ENCODE measurements at places on chromosomes 11 and 22.

- no peak for DNase-seq
Observed at GRCh38 chr22:35900483-35901168, 128.0 kb downstream of the RBFOX2 start.

DNA sequence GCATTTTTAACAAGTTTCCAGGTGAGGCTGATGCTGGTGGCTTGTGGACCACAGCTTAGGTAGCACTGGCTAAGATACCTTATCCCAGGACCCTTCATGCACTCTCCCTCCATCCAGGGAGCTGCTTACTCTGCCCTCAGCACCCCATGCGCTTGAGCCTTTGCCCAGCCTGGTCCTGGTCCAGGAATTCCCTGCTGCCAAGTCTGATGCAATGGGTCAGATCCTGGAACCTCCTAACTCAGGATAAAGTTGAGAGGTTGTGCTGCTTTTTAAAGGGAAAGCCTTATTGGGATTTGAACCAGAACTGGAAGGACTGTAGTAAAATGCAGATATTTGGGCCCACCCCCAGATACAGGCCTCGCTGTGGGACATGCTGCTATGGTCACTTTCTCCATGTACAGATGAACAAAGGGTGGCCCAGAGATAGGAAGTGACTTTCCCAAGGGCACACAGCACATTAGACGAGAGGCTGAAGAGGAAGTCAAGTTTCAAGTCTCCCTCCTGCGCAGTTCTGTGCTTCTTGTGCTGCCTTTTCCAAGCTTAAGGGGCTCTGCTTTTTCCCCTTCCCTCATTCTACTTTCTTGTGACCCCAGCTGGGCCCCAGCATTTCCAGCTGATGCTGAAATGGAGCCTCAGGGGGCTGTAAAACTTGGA is 824 bp upstream of the LGALS12 start:
- DNase-seq, result no peak

- no peak for DNase-seq
Observed at GRCh38 chr11:130544266-130544665, 95.8 kb downstream of the ADAMTS15 start.

DNA sequence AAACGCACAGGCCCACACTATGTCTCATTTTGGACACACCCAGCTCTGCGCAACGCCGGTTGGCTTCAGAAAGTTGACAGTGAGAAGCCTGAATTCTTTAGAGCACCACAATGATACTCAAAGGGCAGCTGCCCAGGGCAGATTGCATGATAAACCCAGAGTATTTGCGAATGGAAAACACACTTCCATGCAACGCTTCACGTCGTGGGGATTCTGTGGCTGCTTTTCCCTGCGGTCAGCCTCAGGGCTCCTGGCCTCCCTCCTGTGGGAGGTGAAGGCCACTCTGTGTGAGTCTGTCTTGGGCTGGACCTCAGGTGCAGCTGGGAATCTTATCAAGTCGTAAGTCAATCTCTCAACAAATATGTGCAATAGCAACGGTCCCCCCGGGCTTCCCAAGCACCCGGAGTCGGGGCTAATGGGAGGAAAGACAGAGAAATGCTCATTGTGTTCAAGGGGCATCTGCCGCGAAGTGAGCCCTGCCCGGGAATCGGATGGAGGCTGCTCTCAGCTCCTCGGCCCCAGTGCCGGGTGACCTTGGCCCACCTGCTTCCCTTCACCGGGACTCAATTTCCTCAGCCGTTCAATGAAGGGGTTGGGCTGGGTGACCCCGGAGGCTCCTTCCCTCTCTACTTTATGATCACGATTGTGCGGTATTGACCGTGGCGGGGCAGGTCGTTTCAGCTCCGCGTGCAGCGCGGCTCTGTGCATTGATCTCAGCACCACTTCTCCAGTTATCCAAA is 623.6 kb downstream of the BRD1 start:
- no peak for DNase-seq

GRCh38 chr22:19353363-19354131 is 62.0 kb upstream of the CLTCL1 start:
- DNase-seq, result no peak

DNA sequence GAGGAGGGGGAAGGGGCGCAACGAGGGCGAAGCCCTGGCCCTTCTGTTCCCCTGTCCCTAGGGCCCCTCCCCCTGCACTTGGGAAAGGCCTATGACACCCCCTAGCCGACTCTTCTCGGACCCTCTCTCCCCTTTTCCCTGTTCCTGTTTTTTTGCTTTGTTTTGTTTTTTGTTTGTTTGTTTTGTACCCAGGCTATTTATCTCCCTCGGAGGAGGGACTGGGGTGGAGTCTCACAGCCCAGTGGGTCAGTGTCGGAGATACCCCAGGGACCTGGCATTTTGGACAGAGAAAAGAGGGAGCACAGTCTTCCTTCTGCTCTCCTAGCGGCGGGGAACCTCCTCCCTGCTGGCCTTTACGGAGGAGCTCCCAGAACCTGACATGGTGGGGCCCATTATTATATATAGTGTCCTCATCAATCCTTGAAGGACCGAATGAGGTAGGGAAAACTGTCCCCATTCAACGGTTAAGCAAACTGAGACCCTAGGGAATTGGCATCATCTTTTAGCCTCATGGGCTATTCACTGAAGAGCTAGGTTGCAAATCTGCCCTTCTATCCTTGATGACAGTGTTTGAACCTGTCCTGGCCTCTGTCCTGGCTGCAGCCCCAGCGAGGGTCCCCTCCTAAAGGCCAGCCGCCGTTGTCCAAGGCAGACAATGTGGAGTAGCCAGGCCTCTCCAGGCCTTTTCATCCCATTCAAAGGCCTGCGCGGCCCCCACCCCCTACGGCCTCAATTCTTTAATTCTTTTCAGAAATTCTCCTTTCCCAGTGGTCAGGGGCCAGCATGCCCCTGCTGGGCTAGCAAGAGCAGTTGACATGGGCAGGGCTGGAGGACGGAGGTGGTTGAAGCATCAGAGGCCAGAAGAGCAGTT is 911 bp downstream of the EMID1 start:
- no peak for DNase-seq

GRCh38 chr11:74070723-74071492 is 62.0 kb upstream of the UCP3 start:
- DNase-seq, result peak; percentile 15

GRCh38 chr11:98967005-98967404 is 53.7 kb upstream of the CNTN5 start:
- no peak for DNase-seq

DNA sequence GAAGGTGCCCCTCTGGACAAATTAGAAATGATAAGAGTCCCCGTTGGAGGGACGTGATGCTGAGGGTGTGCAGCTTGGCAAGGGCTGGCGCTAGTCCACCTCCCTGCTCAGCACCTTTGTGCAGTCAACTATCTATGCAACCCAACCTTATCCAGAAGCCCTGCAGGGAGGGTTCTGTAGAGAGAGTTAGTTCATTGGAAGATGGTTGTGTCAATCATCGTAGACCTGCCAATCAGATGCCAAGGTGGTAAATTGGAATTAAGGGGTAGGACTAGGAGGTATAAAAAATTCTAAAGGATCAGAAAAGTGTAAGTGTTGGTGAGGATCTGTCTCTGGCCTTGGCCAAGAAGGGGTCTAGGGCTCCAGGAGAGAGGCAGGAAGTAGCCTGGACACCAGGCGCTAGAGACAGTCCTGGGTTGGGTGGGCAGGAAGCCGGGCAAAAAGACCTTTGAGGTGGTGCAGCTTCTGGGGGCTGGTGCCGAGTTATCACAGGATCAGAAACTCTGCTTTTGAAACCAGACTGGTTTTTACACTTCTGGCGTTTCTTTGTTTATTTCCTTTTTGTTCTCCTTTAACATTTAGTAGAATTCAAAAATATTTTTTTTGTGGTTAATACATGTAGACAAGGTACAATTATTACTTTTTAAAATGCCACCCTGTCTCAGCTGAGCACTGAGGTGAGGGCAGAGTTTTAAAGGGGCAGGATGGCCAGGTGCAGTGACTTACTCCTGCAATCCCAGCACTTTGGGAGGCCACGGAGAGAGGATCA is 1.6 kb downstream of the C1QTNF6 start:
- DNase-seq, result no peak

DNA sequence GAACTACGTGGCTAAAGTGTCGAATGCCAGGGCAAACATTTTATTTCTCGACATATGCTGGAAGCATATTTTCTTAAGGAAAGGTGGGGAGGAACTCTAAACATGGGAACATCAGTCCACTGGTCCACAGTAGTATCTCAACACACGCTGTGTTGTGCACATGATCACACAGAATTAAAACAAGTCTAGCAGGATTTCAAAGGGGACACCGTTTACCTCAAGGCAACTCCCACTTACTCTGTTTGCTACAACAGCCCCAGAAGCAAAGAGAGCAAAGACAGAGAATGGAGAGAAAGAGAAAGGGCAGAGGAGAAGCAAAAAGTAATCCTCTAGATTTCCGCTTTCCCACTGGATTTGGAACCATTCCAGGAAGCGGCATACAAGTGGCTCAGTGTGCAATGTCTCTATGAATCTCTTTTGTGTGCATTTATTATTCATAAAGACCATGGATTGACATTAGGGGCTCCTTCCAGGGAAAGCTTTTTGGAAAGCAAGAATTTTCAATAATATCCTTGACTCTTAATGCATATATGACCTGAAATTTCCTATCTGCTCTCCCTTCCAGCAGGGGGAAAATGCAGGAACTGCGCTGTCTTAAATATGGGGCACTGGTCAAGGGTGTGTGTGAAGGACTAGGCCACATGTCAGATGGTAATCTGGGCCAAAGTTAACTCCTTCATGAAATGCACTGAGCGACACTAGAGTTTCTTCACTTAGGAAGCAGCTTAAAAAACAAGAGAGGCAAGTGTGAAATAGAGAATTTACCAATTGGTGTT is 34.8 kb upstream of the CCDC34 start:
- no peak for DNase-seq

- DNase-seq, result no peak
Observed at GRCh38 chr11:103910721-103911120, 125.7 kb upstream of the DDI1 start.

DNA sequence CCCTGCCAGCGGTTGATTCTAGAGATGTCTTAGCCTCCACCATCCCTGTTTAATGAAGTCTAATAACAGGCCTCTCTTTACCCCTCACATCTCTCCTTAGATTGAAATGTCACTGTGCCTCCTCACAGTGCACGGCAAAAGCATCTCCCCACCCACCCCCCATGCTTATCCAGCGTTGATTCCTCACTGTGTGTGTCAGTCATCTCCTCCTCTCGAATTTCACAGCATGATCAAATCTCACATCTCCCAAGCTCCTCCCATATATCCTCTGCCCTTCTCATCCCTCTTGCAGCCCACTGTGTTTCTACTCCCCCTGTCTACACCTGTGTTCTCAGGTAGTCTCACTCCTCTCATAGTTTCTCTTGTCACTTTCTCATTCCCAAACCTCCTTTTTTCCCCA is 84.6 kb downstream of the DBX1 start:
- no peak for DNase-seq

DNA sequence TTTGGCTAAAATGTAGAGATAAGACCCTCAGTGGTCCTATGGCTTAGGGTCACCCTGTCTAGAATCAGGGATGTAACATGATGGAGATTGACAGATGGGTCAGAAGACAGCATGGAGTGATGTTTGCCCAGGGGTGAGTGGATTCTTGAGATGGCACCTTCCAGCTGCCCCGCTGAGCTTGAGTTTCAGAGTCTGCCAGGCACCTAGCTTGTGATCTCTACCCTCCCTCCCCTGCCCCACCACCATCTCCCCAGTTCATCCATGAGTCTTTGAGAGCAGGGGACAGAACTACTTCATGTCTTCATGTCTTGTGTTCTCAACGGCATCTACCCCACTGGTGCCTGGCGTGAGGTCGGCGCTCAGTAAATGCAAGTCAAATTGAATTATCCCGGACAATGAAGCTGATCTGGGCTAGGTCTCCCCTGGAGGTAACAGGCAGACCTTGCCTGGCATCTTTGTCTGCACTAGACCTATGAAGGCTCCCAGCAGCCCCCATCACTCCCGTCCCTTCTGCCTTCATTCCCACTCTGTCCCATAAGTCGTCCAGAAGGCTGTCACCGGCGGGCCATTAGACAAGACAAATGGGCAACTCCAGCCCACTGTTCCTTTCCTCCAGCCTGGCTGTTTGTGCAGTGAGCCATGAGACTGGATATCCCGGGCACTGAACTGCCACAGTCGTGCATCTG is 239.2 kb upstream of the TBCEL start:
- peak; percentile 15 for DNase-seq

GRCh38 chr22:26892166-26893041 is 235.0 kb downstream of the MIAT start:
- DNase-seq, result no peak

DNA sequence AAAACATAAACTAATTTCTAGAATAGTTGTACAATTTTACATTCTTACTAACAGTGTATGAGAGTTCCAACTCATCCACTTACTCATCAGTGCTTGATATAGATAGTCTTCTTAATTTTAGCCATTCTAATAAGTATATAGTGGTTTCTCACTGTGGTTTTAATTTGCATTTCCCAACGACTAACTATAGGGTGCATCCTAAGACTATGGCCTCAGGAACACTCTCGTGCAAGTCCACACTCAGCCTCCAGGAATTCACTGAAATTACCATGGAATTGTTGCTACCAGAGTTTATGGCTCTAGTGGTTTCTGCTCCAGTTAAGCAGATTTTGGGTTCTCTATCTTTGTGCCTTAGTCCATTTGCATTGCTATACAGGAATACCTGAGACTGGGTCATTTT is 60.1 kb upstream of the GUCY1A2 start:
- DNase-seq, result no peak

- DNase-seq, result no peak
Observed at GRCh38 chr22:50732681-50733080, 5.3 kb upstream of the ACR start.
